Stimulated activated naive CD8-positive, alpha-beta T cell treated with anti-CD3 and anti-CD28 coated beads, Interleukin-15, amount 100 ng/mL, for 72 hours (primary cell): ENCODE measurements at places on chromosomes 3 and 15.

DNA sequence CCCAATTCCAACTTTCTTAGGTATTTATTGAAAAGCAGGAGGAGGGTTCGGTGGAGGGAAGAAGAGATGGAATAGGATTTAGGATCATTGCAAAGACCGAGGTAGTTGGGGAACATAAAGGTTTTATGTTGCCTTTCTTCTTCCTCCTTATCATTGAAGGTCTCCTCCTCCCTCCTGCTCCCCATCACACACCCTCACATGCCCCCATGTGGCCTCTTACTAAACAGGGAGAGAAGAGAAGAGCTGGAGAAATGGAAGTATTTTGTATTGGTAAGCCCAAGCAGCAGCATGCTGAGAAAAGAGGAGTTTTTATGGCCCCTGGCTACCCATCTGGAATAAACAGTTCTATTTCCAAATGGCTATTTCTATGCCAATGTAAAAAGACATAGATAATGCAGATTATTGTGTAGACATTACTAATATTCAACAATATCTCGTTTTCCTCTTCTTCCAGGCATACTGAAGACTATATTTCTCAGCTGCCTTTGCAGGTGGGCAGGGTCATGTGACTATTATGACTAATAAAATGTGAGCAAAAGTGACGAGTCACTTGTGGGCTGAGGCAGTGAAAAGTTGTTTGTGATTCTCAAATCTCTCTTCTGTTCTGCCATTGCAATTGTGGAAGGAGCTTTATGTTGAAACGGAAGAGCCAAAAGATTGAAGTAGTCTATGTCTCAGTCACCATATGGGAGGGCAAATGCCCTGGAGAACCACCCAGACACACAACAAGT, 5.2 kb upstream of the GPR176 start:
- no peak for DNase-seq

DNA sequence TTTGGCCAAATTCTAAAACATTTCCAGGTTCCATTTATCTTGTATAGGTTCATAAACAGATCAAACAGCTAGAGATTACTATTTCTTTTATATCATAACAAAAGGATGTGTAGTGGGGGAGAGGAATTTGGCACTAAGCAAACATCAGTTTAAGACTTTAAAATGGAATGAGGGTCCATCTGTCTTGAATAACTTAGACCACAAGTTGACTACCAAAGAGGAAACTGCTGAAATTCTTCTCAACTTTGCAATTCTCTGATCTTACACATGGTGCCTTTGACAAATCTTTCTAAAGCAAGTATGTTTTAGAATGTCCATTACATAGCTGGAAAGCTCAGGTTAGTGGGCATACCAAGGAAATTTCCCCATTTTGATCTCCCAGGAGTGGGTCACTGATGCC, 140.5 kb upstream of the ADAMTS9 start:
- DNase-seq = no peak

GRCh38 chr3:196813903-196814302, 53.8 kb upstream of the SENP5 start:
- DNase-seq = no peak

DNA sequence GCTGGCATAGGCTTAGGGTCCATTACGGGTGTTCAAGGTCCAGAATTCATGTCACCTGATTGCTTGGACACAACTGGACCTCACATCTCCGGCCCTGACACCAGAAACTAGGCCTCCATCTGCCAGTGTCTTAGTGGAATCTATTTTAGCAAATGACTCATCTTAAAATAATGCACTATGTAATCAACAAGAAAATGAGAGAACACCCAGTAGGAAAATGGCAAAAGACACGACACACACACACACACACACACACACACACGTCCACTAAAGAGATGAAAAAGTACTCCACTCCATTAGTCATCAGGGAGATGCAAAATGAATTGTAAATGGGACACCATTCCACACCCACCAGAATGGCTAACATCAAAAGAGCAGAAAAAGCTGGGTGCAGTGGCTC, 11.2 kb downstream of the APBA2 start:
- DNase-seq = no peak

DNA sequence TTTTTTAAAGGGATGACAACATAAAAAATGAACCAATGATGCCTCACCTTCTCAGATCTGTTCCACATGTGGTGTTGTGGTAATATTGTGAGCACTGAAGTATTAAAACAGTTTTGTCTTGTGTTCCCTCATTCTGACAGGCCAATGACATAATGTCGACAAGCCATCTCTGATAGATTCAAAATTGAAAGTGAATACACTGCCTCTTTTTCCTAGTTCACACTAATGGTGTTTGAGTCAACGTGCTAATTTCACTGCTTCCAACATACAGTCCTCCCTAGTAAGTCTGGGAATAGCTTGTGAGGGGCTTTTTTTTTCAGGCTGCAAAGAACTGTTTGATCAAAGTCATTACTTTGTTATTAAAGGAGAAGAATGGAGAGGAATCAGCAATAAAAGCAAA, 82.8 kb downstream of the ROBO2 start:
- no peak for DNase-seq

DNA sequence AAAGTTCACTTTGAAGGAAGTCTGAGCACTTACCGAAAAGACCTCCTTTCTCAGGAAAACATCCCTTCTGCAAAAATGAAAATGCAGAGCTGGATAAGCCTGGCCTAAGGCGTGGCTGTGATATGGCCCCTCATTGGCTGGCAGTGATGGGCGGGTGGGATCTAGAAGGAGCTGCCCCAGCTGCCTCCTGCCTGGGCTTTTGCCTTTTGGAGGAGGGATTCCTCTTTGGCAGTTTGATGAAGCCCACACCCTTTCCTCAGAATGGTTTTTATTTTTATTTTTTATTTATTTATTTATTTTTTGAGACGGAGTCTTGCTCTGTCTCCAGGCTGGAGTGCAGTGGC, 4.0 kb upstream of the DZIP1L start:
- no peak for DNase-seq

GRCh38 chr3:71752831-71753700, 589 bp upstream of the GPR27 start:
- DNase-seq = no peak

DNA sequence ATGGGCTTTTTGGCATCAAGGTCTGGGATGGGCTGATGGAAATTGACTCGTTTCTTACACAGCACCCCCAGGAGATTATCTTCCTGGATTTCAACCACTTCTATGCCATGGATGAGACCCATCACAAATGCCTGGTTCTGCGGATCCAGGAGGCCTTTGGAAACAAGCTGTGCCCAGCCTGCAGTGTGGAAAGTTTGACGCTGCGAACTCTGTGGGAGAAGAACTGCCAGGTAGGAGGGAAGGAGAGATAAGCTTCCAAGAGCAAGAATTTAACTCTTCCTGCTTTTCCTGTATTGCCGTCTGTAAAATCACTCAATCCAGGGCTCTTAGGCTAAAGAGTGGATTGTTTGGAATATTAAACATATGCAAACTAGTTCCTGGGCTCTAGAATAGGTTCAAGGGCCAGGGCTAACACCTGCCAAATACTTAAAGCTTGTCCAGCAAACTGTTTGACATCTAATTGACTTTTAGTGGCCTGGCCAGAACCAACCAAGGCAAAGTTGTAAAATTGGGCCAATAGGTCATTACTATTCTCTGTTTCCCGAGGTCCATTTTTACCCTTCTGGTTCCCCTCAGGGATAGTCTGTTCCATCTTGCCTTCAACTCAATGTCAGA, 113.1 kb upstream of the ZBED2 start:
- no peak for DNase-seq

DNA sequence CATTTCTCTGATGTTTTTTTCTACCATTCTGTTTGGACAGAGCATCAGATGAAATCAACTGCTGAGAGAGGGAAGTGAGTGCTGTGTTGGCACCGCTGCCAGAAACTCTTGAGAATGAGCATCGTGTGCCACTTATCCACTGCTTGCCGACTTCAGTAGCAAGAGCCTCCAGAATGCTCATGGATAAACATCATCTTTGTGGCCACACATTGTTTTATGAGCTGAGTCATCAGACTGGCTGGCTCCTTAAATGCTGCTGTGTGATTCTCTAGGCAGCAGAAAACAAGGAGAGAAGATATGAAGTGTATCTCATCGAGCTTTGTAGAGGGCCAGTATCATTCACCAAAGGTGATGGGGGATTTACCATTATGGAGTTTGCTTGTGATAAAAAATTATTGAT, 3.4 kb upstream of the DOCK3 start:
- DNase-seq = no peak

DNA sequence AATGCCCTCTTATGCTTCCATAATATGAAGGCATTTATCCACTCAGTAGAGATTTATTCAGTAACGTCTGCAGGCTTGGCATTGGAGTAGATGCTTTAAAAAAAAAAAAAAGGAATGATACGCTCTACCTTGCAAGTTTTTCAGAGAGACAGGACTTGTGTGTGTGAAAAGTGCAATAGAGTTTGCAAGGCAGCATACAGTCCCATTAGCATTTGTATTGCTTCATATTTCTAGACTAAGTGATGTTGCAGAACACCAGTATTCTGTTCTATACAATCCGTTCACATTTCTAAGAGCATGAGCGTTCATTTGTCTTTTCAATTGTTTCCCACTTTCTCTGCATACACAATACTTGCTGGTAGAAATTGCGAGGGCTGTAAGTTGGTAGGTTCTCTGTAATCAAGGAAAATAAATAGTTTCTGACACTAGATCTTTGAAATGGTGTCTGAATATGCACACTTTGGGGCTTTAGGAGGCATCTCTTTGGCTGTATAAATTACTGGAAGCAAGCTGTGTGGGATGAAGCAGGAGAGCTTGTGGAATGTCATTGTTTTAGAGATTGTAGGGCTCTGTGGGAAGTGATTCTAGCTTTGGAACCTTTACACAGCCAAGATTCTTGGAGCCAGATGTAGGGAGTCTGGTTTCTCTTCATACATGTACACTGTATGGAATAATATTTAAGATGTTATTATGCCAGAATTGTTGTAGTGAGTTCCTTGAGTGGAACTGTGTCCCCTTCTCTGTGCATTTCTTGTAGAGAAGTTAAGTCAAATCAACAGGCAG, 262.7 kb downstream of the FEZF2 start:
- no peak for DNase-seq

DNA sequence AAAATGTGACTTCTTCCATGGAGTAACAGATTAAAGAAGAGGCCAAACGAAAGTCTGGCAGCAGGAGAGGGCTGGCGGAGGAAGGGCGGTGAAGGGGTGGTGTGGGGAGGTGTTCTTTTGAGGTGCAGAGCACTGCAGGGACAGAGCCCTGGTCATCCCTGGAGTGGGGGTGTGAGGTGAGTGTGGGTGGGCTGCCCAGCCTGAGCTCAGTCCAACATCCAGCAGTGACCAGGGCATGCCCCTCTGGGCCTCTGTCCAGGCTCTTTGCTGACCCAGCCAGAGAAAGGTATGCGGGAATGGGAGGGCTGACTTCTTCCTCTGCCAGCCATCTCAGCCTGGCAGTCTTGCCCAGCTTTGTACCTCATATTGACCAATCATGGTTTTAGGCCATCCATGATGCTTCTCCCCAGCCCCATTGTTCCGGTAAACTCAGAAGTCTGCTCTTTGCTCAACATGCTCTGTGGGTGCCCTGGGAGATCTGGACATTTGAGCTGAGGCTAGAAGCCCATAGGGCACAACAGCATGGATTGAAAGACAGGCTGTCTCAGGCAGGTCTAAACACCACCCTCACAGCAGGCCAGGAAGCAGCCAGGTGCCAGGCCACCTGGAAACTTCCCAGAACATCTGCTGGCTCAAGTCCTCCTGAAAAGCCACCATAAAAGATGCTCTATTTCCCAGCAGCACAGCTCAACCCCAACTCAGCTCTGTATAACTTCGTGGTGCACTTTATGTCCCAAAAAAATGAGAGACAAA, 25.9 kb upstream of the CXCR6 start:
- no peak for DNase-seq

- DNase-seq = no peak
These were observed 67.0 kb downstream of the RAB11A start for GRCh38 chr15:65936282-65936681.

- DNase-seq = no peak
These were observed 124.3 kb upstream of the EIF1B start for GRCh38 chr3:40185029-40185695.

GRCh38 chr15:72751751-72752455, 31.7 kb downstream of the ADPGK start:
- no peak for DNase-seq

- DNase-seq = no peak
These were observed 98.5 kb downstream of the ITPR1 start for GRCh38 chr3:4591669-4592068.

DNA sequence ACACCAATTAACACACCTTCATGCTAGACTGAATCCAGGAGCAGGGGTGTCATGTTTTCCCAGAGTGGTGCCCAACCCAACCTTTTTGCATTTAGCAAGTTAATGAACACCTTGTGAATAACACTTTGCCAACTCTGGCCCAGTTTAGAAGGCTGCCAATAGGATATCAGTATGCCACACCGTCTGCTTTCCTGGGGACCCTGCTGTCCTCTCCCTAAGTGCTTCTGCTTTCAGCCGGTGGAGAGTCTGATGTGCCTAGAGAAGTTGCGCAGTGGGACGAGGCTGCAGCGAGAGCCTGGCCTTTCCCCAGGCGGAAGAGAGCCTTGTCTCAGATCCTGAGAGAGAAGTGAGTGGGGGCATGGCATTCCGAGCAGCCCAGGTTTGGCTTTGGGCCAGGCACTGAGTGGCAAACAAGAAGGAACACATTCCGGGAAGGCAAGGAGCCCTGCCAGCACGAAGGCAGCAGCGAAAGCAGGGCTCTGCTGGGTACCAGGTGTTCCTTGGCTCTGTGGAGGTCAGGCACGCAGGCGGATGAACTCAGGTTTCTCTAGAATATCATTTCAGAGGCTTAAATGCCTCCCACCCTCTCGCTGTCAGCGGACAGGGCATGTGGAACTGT, 36.9 kb downstream of the SENP8 start:
- DNase-seq = no peak

DNA sequence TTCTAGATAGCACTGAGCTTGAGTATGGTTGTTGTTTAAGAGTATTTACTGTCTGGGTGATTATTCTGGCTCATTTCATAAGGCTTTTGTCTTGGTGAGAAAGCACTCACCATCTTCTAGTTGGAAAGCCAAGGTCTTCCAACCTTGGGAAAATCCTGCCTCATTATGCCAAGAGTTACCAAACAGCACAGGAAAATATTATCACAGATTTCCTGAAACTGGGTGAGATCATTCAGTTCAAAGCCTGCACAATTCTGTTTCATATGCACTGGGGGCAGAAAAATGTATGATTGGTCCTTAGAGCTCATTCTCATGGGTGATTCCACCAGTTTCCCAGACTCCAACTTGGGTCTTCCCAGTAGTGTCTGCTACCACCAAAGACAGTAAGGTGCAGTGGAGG, 291.8 kb downstream of the RORA start:
- DNase-seq = no peak

GRCh38 chr3:169746924-169747323, 17.9 kb downstream of the TERC start:
- no peak for DNase-seq

GRCh38 chr15:35168464-35168863, 83.4 kb upstream of the NANOGP8 start:
- DNase-seq = no peak

GRCh38 chr15:57537488-57538264, 54.0 kb upstream of the MYZAP start:
- no peak for DNase-seq

GRCh38 chr3:77171026-77171425, 131.1 kb downstream of the ROBO2 start:
- DNase-seq = no peak

GRCh38 chr15:78617516-78617915, 3.3 kb downstream of the CHRNA3 start:
- no peak for DNase-seq

- no peak for DNase-seq
These were observed 616 bp upstream of the IGDCC4 start for GRCh38 chr15:65423150-65423975.

GRCh38 chr3:152496286-152496685, 227.6 kb downstream of the MBNL1 start:
- DNase-seq = no peak

- no peak for DNase-seq
These were observed 59.8 kb upstream of the ZPLD1 start for GRCh38 chr3:102374863-102375634.
